Mesothelial cell of epicardium (in vitro differentiated cells): ENCODE measurements at places on chromosomes 7 and 10. TPM values are rescaled to one million over a fixed set of nuclear protein-coding genes. Genes with fewer than 3 reads are reported as not detected.

Gene RP9
- total RNA-seq = 17.5 to 20.5 TPM (median 20.3 TPM) in 3 replicates

Gene ENKUR
- total RNA-seq = 0.25 to 0.36 TPM (median 0.27 TPM) in 3 replicates

Gene PAPOLB
- total RNA-seq = 0.11 to 0.22 TPM (median 0.20 TPM) in 3 replicates

Gene GPR141
- total RNA-seq = 0.49 to 1.0 TPM (median 0.59 TPM) in 3 replicates

Gene FAM25C
- not detected in 3 replicates for total RNA-seq

Gene TRIL
- total RNA-seq = 11.9 to 14.2 TPM (median 13.4 TPM) in 3 replicates

Gene RTKN2
- total RNA-seq = 6.0 to 6.9 TPM (median 6.1 TPM) in 3 replicates

Gene CAMK2G
- total RNA-seq = 27.3 to 28.3 TPM (median 27.8 TPM) in 3 replicates

Gene MYO3A
- total RNA-seq = 4.2 to 4.7 TPM (median 4.7 TPM) in 3 replicates

Gene GATA3
- total RNA-seq = 59.6 to 67.4 TPM (median 63.6 TPM) in 3 replicates

DNA sequence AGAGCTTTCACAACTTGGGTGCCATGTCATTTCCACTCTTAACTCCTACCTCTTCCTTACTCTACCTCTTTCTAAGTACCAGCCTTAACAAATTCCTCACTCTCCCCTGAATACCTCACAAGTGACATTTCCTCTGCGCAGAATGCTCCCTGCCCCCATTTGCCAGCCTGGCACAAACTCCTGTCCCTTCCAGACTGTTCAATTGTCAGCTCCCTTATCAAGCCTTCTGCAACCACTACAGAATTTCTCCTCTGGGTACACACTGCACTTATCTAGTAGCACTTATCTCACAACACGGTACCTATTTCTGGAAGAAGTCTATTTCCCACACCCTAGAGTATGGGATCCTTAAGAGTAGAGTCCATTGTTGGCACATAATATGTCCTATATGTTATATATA is 39.1 kb upstream of the ANAPC16 start:
- DNase-seq = no peak

DNA sequence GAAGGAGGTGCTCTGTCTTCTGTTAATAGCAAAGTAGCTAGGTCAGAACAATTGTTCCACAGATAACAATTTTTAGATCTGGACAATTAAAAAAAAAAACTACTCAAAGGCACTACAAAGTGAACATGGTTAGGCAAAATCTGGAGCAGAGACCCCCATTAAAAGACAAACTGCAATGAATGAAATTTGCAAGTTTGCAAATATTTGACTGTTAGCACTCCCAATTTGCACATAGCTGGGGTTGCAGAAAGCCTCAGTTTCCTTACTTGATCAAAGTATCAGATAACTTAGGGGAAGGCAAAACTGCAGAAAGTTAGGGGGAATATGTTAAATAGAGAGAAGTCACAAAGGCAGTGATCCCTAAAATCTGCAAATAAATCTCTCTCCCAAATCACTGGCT is 68.3 kb downstream of the DGKI start:
- DNase-seq = no peak

DNA sequence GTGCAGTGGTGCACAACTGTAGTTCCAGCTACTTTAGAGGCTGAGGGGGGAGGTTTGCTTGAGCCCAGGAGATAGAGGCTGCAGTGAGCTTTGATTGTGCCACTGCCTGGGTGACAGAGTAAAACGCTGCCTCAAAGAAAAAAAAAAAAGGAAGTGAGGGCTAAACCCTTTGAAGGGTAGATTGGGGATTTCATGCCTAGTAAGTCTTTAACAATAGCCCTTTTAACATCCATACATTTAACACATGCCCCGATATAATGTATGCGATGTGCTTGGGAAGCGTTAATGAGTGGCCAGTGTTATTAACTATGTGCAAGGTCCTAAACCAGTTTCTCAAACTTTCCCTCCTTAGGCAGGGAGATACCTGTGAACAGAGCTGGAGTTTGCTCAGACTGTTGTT is 229.2 kb upstream of the HPS1 start:
- no peak for DNase-seq

DNA sequence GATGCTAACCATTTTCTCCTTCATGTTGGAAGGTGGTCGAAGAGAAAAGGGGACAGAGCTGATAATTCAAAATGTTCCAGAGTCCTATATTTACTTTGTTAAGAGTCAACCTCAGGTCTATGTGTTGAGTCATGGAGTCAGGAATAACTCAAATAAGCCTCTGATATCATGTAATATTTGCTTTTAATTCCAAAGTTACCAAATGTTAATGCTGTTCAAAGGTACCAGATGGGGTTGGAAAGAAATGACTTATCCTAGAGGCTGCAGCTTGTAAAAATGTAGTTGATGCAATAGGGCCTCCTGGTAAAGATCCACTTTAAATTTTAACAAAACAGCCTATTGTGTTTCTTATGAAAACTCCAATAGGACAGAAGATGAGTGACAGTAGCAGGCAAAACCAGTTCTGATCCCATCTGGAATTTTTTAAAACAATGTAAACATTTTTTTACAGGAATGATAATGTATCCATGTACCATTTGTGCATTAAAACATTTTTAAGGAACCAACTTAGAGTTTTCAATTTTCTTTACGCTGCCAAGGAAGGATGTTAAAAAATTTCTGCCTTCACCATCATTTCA is 218.2 kb downstream of the ANK3 start:
- DNase-seq = no peak

DNA sequence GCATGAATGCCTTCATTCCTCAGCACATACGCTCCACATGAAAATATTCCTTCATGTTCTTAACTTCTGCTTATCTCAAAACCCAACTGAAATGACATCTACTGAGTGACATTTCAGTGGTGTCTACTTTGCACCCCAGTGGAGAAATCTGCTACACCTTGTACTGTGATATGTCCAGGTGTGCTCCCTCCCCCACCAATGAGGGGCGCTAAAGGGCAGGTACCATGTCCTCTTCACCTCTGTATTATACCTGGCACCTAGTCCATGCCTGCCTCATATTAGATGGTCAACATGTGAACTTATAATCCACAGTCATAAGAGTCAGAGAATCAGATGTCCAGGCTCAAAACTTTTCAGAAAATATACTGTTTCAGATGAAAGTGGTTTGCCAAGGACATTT is 2.1 kb downstream of the PAXIP1 start:
- no peak for DNase-seq

DNA sequence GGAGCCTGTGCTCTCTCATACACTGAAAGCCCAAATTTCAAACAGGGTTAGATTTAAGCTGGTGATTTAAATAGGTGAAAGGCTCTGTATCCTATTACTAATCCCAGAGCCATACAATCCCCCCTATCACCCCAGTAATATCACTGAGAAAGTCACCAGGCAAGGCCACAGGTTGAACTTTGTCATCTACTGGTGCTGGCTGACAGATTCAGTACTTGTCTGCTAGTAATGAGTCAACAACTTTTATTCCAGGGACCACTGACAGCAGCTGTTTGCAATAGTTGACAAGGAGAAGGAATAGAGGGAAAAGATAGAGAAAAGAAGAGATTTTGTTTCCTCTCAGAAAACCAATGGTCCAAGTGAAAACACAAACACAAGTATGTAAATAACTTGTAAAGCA is 10.4 kb downstream of the ASB15 start:
- DNase-seq = no peak

- DNase-seq = no peak
These were observed 84.5 kb downstream of the MICU1 start for GRCh38 chr10:72541337-72541736.

- DNase-seq = no peak
These were observed 23.3 kb downstream of the PODXL start for GRCh38 chr7:131533151-131533559.

GRCh38 chr7:70052691-70053090 is 454.4 kb downstream of the AUTS2 start:
- DNase-seq = no peak

DNA sequence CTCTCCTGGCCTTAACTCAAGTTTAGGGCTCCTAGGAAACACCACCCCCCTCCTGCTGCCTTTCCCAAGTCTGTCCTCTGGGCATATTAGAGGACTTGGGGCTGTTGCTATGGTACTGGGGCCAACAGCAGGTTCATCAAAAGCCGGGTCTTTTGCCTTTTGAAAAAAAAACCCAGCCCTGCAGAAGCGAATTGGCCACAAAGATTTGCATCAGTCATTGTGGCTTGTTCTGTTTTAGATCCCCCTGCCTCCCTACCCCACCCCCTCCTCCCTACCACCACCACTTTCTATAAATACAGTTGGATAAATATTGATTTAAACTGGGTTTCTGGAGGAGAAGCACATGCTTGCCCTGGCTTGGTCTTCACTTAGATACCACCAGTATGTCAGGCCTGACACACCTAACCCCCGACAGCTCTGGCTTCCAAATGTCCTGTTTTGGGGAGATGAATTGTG is 7.0 kb downstream of the MXI1 start:
- DNase-seq = no peak

GRCh38 chr7:38858259-38858884 is 50.6 kb downstream of the VPS41 start:
- DNase-seq = no peak

GRCh38 chr10:74824184-74824899 is 2.1 kb upstream of the KAT6B start:
- no peak for DNase-seq

GRCh38 chr7:18109762-18110161 is 82.1 kb upstream of the PRPS1L1 start:
- DNase-seq = no peak

DNA sequence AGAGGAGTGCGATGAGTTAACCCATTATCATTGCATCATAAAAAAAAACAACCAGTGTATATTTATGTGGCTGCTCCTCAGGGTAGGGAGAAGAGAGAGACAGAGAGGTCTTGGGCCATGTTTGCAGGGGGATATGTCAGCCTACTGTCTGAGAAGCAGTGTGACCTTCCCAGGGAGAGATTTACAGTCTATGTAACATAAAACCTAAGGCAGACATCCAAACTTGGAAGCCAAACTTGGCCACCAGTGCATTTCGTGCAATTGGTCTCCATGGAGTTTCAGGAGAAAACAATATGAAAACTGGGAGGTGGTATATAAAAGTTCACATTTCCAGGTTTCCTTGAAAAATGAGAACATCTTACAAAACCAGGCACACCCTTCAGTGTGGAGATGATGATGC is 85.9 kb upstream of the CXCL12 start:
- DNase-seq = no peak

DNA sequence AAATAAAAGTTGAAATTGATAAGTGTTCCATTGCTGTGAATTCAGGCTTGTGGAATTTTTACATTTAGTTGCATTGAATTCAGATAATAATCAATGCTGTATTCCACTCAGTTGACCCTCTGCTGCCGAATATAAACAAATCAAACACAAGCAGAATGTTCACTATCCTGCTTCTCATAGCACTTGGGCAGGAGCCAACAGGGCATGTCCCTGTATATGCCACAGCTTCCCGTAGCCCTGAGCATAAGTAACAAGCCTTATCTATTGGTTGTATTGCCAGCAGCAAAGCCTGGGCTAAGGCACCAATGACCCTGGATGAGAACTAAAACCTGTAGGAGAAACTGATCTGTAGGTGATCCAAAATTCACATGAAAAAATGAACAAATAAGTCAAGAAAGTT is 145.9 kb downstream of the ARHGAP12 start:
- DNase-seq = no peak
